ENCODE measurements at places on chromosomes 5 and 9. TPM values are rescaled to one million over a fixed set of nuclear protein-coding genes. Genes with fewer than 3 reads are reported as not detected.

CDKN2B gene
- 11.2 TPM for total RNA-seq

PRDM9 gene
- total RNA-seq, result not detected

RANBP17 gene
- 6.2 TPM for total RNA-seq

CDC14B gene
- total RNA-seq, result 13.5 TPM

PCDHB4 gene
- 0.23 TPM for total RNA-seq

SLC24A2 gene
- 0.12 TPM for total RNA-seq

SLC23A1 gene
- not detected for total RNA-seq

C9 gene
- total RNA-seq, result 1.4 TPM

SPINK13 gene
- total RNA-seq, result not detected

MYMK gene
- total RNA-seq, result not detected

SPATA9 gene
- 0.59 TPM for total RNA-seq

MAN2A1 gene
- total RNA-seq, result 50.9 TPM

MFAP3 gene
- total RNA-seq, result 25.7 TPM

DAB2IP gene
- total RNA-seq, result 7.7 TPM

WDR38 gene
- not detected for total RNA-seq

BTNL8 gene
- total RNA-seq, result not detected

PCDHB3 gene
- 1.1 TPM for total RNA-seq

DNAJC25 gene
- 1.9 TPM for total RNA-seq

ACOT12 gene
- not detected for total RNA-seq

LCN9 gene
- not detected for total RNA-seq

SEMA5A gene
- total RNA-seq, result 69.7 TPM

OR5C1 gene
- not detected for total RNA-seq

GABRA1 gene
- total RNA-seq, result not detected

ORM2 gene
- total RNA-seq, result not detected

SGCD gene
- total RNA-seq, result 24.2 TPM

ZBED3 gene
- total RNA-seq, result under 0.01 TPM

RNF208 gene
- total RNA-seq, result not detected

CCL27 gene
- 0.47 TPM for total RNA-seq

HACD4 gene
- total RNA-seq, result 1.4 TPM

SHISAL2B gene
- not detected for total RNA-seq

CD14 gene
- total RNA-seq, result 107 TPM

EHMT1 gene
- total RNA-seq, result 64.4 TPM

XRCC4 gene
- total RNA-seq, result 20.5 TPM

STC2 gene
- total RNA-seq, result 503 TPM

MEF2C gene
- total RNA-seq, result 27.2 TPM

RIMOC1 gene
- total RNA-seq, result 5.3 TPM

TTC33 gene
- 14.9 TPM for total RNA-seq

SCGB3A2 gene
- total RNA-seq, result not detected

SV2C gene
- not detected for total RNA-seq

DMRT3 gene
- total RNA-seq, result not detected

IRX2 gene
- 1.9 TPM for total RNA-seq

ZDHHC11B gene
- 0.12 TPM for total RNA-seq

CRB2 gene
- not detected for total RNA-seq

CHSY3 gene
- 4.0 TPM for total RNA-seq
